ENCODE measurements at places on chromosomes 7 and 10. TPM values are rescaled to one million over a fixed set of nuclear protein-coding genes. Genes with fewer than 3 reads are reported as not detected.

PRKCQ gene
- 59.3 TPM for total RNA-seq

IL2RA gene
- total RNA-seq = 1.0 TPM

SCIN gene
- total RNA-seq = 0.41 TPM

PNLIP gene
- total RNA-seq = not detected

DNA sequence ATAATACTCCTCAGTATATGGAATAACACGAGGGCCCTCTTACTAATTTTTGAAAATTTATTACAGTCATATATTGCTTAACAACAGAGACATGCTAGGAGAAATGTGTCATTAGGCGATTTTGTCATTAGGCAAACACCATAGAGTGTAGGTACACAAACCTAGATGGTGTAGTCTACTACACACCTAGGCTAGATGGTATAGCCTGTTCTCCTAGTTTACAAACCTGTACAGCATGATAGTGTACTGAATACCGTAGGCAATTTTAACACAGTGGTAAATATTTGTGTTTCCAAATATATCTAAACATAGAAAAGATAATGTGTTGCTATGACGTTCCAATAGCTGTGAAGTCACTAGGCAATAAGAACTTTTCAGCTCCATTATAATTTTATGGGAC lies 12.8 kb downstream of the OR2F1 start:
- no peaks in the 10 kb centered on the region for H3K36me3 ChIP-seq
- no peaks in the 10 kb centered on the region for H3K4me1 ChIP-seq
- H3K27me3 ChIP-seq = peaks cover 6% of the 10 kb centered on the region
- DNase-seq = no peak
- H3K27ac ChIP-seq = no peak overlapping the region

DNA sequence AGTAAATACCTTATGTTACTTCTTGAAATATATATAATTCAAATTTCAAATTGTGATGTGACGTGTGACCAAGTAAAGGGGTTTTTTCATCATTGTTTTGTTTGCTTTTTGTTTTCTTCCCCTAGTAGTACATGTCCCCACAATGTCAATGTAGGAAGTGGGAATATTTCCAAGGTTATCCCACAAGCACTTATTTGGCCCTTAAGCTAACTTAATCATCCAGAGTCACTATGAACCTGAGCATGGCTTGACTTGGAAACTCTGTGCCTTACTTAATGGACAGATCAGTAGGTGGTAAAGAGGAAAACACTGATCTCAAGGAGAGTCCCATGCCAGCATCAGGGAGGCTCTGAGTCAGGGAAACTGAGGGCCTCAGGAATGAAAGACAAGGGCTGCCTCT lies 569.3 kb upstream of the IGFBP3 start:
- DNase-seq = no peak
- H3K27me3 ChIP-seq = no peaks in the 10 kb centered on the region
- H3K36me3 ChIP-seq = no peaks in the 10 kb centered on the region
- H3K4me3 ChIP-seq = no peak overlapping the region
- H3K27ac ChIP-seq = no peak overlapping the region

GRCh38 chr10:105872665-105873064 lies 1231.6 kb downstream of the SORCS3 start:
- no peaks in the 10 kb centered on the region for H3K36me3 ChIP-seq
- H3K27me3 ChIP-seq = peaks cover 2% of the 10 kb centered on the region
- no peak overlapping the region for H3K27ac ChIP-seq
- no peaks in the 10 kb centered on the region for H3K4me1 ChIP-seq

DNA sequence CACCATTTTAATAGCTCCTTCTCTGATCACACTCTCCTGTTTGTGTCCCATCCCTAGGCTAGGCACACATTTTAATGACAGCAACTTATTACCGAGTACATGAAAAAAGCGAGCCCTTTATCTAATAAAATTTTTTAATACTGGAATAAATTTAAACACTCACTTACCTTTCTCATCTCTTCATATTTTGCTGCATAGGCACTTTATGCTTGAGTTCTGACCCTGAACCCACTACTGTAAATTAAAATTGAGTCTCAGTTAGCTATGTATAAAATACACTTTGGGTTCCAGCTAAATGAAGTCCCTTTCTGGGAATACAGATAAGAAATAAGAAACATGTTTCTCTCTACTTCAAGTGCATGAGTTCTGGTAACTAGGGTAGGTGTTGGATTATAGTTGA lies 104.6 kb downstream of the HECW1 start:
- H3K36me3 ChIP-seq = no peaks in the 10 kb centered on the region
- peaks cover 20% of the 10 kb centered on the region for H3K27me3 ChIP-seq
- H3K27ac ChIP-seq = no peak overlapping the region
- DNase-seq = no peak
- no peaks in the 10 kb centered on the region for H3K4me1 ChIP-seq

GRCh38 chr10:5890452-5890915 lies 441 bp downstream of the FBH1 start:
- peak overlapping the region; percentile 94 for H3K4me3 ChIP-seq
- H3K27me3 ChIP-seq = no peaks in the 10 kb centered on the region
- peaks cover 3% of the 10 kb centered on the region for H3K36me3 ChIP-seq

- no peaks in the 10 kb centered on the region for H3K27me3 ChIP-seq
- H3K36me3 ChIP-seq = no peaks in the 10 kb centered on the region
- no peak for DNase-seq
- peaks cover 4% of the 10 kb centered on the region for H3K4me1 ChIP-seq
- no peak overlapping the region for H3K27ac ChIP-seq
- no peak overlapping the region for H3K4me3 ChIP-seq
Observed at GRCh38 chr10:69069090-69070042, 18.5 kb upstream of the SRGN start.
